ENCODE measurements at places on chromosomes 4 and X. TPM values are rescaled to one million over a fixed set of nuclear protein-coding genes. Genes with fewer than 3 reads are reported as not detected.

DNA sequence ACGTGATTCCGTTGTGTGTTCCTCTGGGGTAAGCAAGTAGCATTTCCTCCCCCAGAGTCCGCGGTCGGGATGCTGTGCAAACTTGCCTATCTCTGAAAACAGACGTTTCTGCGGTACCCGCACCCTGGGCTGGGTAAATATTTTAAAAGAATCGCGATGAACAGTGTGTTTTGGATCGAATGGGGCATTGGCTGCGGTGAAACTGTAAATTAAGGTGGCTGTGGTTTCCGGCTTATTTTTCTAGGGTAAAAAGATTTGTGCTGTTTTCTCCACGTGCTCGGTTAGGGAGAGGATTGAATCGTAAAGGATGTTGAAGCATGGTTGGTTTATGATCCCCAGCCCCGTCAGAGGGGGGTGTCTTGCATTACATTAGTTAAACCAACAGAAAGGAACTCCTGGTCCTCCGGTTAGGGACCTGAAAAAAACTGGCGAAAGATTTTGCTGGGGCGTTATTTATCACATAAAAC, 1.2 kb downstream of the HHIP start:
- no peak overlapping the region for H3K27ac ChIP-seq
- no peak for DNase-seq
- peaks cover 44% of the 10 kb centered on the region for H3K27me3 ChIP-seq
- H3K36me3 ChIP-seq: no peaks in the 10 kb centered on the region
- peak overlapping the region; percentile 55 for H3K4me3 ChIP-seq

GRCh38 chr4:87805971-87806370, 6.6 kb downstream of the IBSP start:
- no peak for DNase-seq
- no peak overlapping the region for H3K27ac ChIP-seq
- H3K4me3 ChIP-seq: no peak overlapping the region
- no peaks in the 10 kb centered on the region for H3K27me3 ChIP-seq
- no peaks in the 10 kb centered on the region for H3K4me1 ChIP-seq

DNA sequence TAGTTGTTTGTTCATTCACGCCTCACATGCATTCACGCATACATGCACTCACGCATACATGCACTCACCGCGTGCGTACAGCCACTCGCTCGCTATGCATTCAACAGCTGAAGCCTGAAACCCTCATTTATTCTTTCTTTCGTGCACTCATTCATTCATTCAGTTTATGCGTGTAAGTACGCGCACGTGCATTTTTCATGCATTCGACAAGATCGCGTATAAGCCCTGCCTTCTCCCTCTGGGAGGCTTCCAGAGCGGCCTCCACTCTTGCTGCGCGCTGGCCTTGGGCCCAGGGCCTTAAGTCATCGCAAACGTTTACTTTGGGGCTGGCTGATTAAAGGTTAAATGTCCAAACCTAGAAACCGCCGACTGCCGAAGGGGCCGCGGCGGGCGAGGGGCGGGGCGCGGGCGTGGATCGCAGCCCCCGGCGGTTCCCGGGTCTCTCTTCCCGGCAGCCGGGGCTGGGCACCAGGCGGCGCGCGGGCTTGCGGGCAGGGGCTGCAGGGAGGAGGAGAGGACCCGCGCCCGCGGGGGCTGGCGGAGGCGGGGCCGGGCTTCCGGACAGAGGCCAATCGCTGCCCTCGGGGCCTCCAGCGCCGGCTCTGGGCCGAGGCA, at the start of gene GYG2:
Gene GYG2 (plus strand): TSS at position 587 of the 615 bp plus-strand sequence. CDS start 1,259 bp downstream, outside the sequence.
- H3K36me3 ChIP-seq: no peaks in the 10 kb centered on the region
- H3K27ac ChIP-seq: no peak within 1 kb of the TSS
- peak within 1 kb of the TSS; percentile 32 for H3K4me3 ChIP-seq

DNA sequence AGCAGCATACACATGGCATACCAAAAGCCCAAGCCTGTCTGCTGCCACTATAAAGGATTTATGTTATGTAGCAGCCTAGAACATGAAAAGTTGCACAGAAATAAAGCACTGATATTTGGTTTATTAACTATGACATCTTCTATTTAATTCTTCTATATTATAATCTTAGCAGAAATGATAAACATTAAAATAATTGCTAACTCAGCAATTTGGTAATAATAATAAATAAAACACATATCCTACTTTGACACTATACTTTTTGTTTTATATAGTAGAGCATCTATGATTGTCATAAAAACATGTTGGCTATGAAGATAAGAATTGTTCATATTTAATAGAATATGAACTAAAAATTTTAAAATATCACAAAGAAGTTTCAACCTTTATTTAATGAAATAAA, 1733.3 kb upstream of the IGFBP7 start:
- no peaks in the 10 kb centered on the region for H3K4me1 ChIP-seq
- no peak overlapping the region for H3K27ac ChIP-seq
- no peaks in the 10 kb centered on the region for H3K27me3 ChIP-seq
- DNase-seq: no peak
- no peaks in the 10 kb centered on the region for H3K36me3 ChIP-seq
- H3K4me3 ChIP-seq: no peak overlapping the region

DNA sequence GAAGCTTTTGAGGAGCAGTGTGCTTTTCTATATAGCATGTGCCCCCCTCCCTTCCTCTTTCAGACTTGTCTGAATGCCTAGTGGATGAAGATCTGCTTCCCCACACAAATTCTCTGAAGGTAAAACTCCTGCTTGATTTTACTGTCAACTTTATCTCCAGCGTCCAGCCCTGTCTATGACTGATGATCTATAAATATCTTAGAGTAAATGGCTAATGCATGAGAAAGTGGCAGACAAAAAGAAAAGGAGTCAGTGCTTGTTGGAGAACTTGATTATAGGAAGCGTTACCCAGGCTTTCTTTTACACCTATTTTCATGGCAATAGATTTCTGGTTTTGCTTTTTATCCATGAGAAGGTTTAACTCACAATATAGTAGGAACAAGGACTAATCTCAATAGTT, 168.3 kb upstream of the HS3ST1 start:
- no peaks in the 10 kb centered on the region for H3K4me1 ChIP-seq
- no peaks in the 10 kb centered on the region for H3K27me3 ChIP-seq
- H3K4me3 ChIP-seq: no peak overlapping the region
- H3K36me3 ChIP-seq: no peaks in the 10 kb centered on the region
- no peak overlapping the region for H3K27ac ChIP-seq

DNA sequence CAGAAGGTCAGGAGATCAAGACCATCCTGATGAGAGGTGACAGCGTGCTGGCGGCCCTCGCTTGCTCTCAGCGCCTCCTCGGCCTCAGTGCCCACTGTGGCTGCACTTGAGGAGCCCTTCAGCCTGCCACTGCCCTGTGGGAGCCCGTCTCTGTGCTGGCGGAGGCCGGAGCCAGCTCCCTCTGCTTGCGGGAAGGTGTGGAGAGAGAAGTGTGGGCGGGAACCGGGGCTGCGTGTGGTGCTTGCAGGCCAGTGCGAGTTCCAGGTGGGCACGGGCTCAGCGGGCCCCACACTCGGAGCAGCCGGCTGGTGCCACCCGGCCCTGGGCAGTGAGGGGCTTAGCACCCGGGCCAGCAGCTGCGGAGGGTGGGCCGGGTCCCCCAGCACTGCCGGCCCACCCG, 286.9 kb downstream of the RAPGEF2 start:
- no peak overlapping the region for H3K27ac ChIP-seq
- no peaks in the 10 kb centered on the region for H3K27me3 ChIP-seq
- H3K36me3 ChIP-seq: no peaks in the 10 kb centered on the region
- H3K4me3 ChIP-seq: no peak overlapping the region
- DNase-seq: no peak
- no peaks in the 10 kb centered on the region for H3K4me1 ChIP-seq

- no peak overlapping the region for H3K27ac ChIP-seq
- H3K36me3 ChIP-seq: no peaks in the 10 kb centered on the region
- no peaks in the 10 kb centered on the region for H3K27me3 ChIP-seq
- no peaks in the 10 kb centered on the region for H3K4me1 ChIP-seq
- no peak overlapping the region for H3K4me3 ChIP-seq
Observed at GRCh38 chr4:101970547-101971155, 180.1 kb downstream of the BANK1 start.

- no peak for DNase-seq
- H3K4me3 ChIP-seq: no peak overlapping the region
- H3K36me3 ChIP-seq: no peaks in the 10 kb centered on the region
- no peaks in the 10 kb centered on the region for H3K4me1 ChIP-seq
- H3K27ac ChIP-seq: no peak overlapping the region
Observed at GRCh38 chr4:31125496-31125895, 405.3 kb downstream of the PCDH7 start.

DNA sequence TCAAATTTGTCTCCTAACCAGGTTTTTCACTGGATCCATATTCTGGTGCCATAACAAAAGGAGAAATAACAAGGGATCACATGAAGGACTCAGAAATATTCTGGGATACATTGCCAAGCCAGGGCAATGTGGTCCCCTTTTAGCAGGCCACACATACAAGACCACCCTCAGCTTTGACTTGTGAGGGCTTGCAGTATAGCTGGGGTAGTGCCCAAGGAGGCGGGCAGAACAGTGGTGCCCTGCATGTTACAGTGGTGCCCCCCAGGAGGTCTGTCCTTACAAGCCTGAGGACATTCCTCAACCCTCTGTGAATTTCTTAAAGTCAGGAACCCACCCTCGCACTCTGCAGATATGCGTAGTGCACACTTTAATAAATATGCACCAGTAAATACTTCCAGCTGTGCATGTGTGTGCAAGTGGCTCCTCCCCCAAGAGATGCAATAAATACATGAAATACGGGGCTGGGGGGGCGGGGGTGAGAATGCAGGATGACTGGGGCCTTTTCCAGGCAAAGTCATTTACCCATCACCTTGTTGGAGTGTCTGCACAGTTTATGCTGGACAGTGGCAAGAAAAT, 34.4 kb upstream of the TBL1X start:
- DNase-seq: no peak
- no peak overlapping the region for H3K4me3 ChIP-seq
- H3K4me1 ChIP-seq: no peaks in the 10 kb centered on the region
- no peaks in the 10 kb centered on the region for H3K27me3 ChIP-seq

DNA sequence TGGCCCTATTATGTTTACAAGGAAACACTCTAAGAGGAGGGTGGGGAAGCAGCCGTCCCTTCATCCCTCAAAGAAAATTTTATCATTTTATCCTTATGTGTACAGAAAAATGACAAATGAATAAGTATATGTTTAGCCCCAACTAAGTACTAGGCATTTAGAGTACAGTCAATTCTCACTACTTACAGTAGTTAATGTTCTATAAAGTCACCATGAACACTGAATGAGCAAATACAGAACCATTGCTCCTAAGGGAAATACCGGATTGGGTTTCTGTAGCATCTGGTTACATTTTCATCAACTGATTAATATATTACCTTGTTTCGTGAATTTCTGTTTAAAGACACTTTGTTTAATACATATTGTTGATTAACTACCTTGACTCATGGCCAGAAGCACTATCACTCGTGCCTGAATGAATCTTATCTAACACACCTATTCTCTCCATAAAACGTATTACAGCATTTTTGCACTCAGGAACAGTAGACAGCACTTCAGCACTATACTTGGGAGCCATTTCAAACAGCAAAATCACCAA, 109.3 kb downstream of the ASB9 start:
- H3K4me1 ChIP-seq: no peaks in the 10 kb centered on the region
- H3K27me3 ChIP-seq: no peaks in the 10 kb centered on the region
- no peak overlapping the region for H3K4me3 ChIP-seq
- H3K27ac ChIP-seq: no peak overlapping the region

DNA sequence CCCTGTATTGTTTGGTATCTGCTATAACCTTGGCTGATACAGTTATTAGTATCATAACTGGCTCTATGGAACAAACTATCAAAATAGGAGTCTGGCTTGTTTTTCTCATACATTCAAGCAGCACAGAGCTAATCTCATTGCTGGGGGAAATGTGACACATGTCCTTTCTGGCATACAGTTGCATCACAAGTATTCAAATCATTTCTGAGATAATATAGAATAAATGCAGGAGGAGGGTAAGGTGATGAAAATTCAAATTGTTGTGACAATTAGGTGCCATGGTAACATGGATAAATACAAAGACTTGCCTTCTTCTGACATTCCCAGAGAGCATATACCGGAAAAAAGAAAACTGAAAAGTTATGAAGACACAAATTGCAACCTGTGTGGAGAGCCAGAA, 2706.8 kb downstream of the ARAP2 start:
- no peaks in the 10 kb centered on the region for H3K4me1 ChIP-seq
- H3K4me3 ChIP-seq: no peak overlapping the region
- DNase-seq: no peak
- H3K27ac ChIP-seq: no peak overlapping the region
- H3K36me3 ChIP-seq: no peaks in the 10 kb centered on the region

DNA sequence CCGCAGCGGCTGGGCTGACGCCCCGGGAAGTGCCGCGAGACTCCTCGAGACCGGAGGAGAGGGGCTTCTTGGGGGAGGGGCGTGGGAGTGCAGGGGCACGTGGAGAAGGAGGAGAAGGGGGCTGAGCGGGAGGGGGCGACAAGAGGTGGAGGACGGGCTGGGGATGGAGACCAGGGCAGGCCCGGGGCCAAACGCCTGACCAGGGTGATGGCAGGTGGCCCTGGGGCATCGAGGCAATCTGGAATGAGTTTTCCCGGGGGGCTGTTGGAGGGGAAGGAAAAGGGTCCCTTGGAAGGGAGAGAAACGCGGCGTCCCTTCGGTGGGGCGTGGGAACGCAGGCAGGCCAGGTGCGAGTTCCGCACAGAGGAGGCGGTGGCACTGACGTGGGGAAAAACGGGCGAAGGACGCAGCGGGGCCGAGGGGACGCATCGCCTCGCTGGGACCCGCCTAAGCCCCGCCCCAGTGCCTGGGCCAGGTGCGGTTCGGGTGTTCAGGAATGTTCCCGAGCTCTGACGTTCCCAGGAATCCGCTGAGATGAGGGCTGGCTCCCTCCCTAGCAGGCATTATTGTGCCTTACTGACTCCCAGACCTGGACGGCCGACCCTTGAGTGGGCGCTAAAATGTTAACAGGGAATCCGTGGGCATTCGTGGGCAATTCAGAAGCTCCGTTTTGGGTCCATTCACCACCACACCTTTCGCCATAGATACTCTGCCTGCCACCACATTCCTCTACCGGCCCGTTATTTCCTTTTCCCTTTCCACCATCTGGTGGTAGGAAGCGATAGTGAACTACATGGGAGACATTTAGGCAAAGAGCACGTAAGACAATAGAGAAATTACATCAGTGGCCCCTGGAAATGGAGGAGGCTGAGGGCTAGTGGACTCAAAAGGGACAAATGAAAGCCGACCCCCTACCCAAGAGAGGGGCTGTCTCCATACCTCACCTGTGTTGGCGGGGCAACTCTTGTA, 795 bp upstream of the SH3KBP1 start:
- no peaks in the 10 kb centered on the region for H3K36me3 ChIP-seq
- DNase-seq: peak; percentile 79
- no peaks in the 10 kb centered on the region for H3K4me1 ChIP-seq
- peak overlapping the region; percentile 72 for H3K27ac ChIP-seq

POF1B gene
- 2.5 TPM for total RNA-seq

MAGEE2 gene
- not detected for total RNA-seq

RHOXF2B gene
- total RNA-seq: not detected

ETDA gene
- total RNA-seq: not detected

SPINK2 gene
- total RNA-seq: not detected

CXXC4 gene
- total RNA-seq: 1.9 TPM

CXCL6 gene
- 0.50 TPM for total RNA-seq

TCEAL1 gene
- total RNA-seq: 25.5 TPM

All from lower lobe of right lung (tissue), 2 donors.